Astrocyte of the cerebellum (primary cell): ENCODE measurements at places on chromosomes 13 and 19.
A peak's percentile ranks its signal among the peaks of the same experiment; 100 is the strongest.

DNA sequence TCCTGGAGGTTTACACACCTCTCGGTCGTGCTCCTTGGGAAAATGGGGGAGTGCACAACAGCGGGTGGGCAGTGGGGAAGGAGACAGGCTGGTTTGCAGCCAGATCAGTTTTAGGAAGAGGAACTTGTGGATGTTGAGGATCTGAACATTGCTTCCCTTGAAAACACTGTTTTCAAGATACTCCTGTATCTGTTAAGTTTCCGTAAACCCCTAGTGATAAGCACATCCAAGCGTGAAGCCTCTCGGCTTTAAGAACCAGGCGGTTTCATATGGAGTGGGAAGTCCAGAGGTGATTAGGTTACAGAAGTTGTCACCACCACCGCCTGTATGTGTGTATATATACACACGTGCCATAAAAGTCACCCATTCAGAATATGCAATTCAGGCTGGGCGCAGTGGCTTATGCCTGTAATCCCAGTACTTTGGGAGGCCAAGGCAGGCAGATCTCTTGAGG is 47.4 kb downstream of the SIPA1L3 start:
- DNase-seq: no peak

- no peak for DNase-seq
Observed at GRCh38 chr13:61316647-61317046, 99.0 kb downstream of the PCDH20 start.

DNA sequence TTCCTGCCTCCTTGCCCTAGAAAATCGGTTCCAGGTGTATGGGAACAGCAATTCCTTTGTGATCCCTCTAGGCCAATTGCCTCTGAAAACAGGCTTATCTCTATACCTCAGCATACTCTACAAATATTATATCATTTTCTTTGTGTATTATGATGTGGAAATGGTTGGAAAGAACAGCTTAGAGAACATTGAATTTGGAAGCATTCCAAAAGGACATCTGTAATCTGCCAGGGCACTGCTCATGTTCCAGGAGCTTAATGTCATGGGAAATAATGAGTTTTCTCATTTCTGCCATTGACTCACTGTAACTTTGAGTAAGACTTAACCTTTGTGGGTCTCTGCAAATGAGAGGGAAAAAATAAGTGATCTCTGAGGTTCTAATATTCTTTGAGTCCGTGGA is 147.3 kb downstream of the UFM1 start:
- no peak for DNase-seq

DNA sequence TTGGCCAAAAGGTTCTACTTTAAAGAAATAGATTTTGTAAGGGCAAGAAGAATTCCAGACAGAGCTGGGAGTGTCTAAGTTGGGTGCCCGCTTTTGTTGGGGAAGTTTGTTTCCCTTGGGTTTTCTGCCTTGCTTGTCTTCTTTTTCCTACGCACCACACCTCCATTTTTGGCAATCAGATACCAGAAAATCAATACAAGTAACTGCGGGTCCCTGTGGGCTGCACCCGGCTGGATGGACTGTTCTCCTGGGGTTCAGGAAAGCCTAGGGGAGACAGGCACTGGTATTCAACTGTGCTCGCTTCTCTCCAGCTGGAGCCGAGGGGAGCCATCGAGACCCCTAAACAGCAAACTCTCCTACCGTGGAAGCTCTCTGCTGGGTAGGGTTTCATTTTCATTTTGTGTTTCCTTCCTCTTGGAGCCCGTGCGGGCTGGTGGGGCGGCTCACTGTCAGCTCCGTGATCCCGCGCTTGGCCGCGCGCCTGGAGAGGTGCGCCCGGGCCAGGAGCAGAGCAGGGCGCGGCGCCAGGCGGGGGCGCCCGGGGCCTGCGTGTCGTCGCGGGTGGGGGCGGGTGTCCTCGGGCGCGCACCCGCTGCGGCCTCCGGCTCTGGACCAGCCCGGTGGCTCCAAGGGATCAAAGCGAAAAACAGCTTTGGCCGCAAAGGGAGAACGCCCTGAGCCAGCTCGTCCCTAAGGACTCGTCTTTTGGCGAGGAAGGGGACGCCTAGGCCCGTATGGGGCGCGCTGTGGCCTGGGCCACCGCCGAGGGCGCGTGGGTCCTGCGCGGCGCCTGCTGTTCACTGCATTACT is 347.2 kb downstream of the ZNF536 start:
- no peak for DNase-seq

- no peak for DNase-seq
Observed at GRCh38 chr13:40316301-40316700, 350.1 kb downstream of the FOXO1 start.

GRCh38 chr13:74575729-74576125 is 441.5 kb upstream of the KLF12 start:
- no peak for DNase-seq

GRCh38 chr13:59780058-59780457 is 383.7 kb downstream of the DIAPH3 start:
- DNase-seq: no peak

DNA sequence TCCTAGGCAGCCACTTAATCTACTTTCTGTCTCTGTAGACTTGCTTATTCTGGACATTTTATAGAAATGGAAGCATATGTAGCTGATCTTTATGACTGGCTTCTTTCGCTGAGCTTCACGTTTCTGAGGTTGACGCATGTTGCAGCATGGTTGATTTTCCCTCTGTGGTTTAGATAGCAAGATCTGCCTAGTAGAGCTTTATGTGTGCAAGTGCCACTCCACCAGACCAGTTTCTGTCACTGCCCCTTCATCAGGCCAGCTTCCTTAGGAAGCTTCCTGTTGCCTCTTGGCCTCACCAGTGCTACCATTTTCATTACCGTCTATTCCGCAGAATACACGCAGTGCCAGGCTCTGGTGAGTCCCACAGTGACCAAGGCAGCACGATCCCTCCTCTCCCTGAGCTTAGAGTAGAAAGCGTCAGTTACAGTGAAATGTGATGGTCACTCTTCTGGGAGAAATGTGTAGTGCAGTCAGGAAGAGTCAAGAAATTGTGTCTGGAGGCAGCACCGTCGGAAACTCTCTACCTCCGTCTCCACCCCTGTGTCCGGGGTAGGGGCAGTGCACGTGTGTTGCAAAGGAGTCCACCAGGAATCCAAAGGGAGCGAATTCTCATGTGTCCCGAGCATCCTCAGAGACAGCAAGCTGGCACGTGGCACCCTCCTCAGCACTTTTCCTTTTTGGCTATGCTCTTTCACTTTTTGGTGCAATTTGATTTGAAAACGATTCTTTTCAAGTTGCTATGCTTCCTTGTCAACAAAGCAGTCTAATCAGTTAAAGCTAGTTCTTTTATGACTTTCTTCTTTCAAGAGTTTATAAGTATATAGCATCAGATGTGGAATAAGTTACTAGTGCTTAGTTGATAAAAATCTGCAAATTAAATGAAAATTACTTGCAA is 45.4 kb upstream of the GPR183 start:
- DNase-seq: no peak

GRCh38 chr13:99197117-99197651 is 3.5 kb upstream of the UBAC2 start:
- no peak for DNase-seq

GRCh38 chr19:11031421-11032070 is 57.7 kb upstream of the LDLR start:
- no peak for DNase-seq

DNA sequence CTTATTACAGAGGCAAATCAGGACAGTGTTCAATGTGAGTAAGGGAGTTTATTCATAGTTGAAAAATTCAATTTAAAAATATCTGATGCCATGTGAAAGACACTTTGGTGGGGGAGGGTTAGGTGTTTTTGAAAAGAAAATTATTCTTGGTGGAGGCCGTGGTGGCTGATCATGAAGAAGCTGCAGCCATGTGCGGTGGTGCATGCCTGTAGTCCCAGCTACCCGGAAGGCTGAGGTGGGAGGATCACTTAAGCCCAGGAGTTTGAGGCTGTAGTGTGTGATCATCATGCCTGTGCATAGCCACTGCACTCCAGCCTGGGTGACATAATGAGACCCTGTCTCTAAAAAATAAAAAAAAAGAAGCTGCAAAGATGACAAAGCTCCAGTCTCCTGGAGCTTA is 28.6 kb downstream of the WDFY2 start:
- no peak for DNase-seq

GRCh38 chr13:92802776-92803175 is 423.8 kb upstream of the GPC6 start:
- DNase-seq: no peak

- DNase-seq: peak; percentile 92
Observed at GRCh38 chr19:17079710-17080439, 4.3 kb downstream of the MYO9B start.

DNA sequence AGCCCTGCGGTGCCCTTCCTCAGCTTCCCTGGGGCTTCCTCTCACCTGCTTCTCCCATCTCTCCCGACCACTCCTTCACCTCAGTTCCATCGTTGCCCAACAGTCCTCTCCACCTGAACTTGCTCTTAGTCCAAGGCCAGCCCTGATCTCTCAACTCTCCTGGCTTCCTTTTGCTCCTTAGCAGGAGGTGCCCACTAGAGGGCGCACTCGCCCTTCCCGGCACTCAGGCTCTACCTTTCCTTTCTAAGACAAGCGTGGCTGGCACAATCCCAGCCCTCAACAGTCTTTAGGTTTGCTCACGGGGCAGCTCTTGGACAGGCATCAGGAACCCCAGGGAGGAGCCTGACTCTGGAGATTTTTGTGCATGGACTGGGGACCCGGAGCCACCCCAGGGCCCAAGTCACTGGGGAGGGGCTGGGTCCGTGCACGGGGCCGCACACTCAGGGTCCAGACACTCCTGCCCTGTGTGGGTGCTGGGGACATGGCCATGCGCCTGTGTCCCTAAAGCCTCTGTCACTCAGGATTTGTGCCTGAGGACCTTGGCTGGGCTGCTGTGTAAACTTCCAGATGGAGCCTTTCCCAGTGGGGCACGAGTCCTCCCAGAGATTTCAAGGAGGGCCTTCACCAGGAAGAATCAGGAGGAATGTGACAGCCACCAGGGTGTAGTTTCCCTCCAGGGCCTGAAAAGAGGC is 12.1 kb upstream of the CEACAM8 start:
- no peak for DNase-seq

- DNase-seq: no peak
Observed at GRCh38 chr13:72427757-72428528, 299.5 kb downstream of the MZT1 start.

GRCh38 chr19:40599331-40599901 is 1.8 kb upstream of the LTBP4 start:
- DNase-seq: no peak

- no peak for DNase-seq
Observed at GRCh38 chr19:49362048-49362928, at the start of gene TEAD2. Gene TEAD2, minus strand, starts transcription at chr19:49362416. Its CDS starts 2,341 bp downstream, at chr19:49360075.
